Large intestine (tissue), 12 donors: ENCODE measurements at places on chromosomes 3 and 15.
A peak's percentile ranks its signal among the peaks of the same experiment; 100 is the strongest.

GRCh38 chr3:151900884-151901643, 27.6 kb downstream of the SUCNR1 start:
- no peaks in the 10 kb centered on the region for H3K27me3 ChIP-seq
- no peak for DNase-seq
- peaks cover 3% of the 10 kb centered on the region for H3K4me1 ChIP-seq
- H3K27ac ChIP-seq: no peak overlapping the region
- no peak overlapping the region for H3K4me3 ChIP-seq

DNA sequence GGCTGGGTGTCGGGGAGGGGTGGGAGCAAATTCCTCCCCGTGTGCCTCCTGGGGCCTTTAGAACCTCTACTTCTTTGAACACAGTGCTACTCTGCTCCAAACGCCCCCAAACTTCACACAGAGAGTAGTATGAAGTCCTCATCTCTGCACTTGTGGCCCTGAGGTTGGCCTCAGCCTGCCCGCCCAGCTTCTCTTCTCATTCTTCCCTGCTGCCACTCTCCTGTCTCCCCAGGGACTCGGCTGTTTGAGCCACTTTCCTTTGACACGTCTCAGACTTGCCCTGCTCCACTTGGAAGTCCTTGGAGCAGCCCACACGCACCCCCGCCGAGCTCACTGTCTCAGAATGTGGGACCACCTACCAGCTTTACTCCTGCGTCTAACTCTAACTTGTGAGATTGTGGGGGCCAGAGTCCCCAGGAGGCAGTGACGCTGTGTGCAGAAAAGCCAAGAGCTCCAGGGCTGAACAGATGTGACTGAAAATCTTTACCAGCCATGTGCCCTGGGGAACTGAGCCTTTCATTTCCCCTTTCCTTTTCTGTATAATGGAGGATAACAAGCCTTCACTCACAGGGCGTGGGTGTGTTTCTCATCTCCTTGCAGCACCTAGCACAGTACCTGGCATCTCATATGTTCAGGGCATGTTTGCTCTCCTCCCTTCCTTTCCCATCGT, 233.6 kb upstream of the CTDSPL start:
- H3K4me1 ChIP-seq: peaks cover 8% of the 10 kb centered on the region
- peaks cover 10% of the 10 kb centered on the region for H3K36me3 ChIP-seq
- DNase-seq: no peak
- H3K4me3 ChIP-seq: no peak overlapping the region

GRCh38 chr15:39269352-39269751, 311.5 kb upstream of the THBS1 start:
- H3K27me3 ChIP-seq: no peaks in the 10 kb centered on the region
- H3K36me3 ChIP-seq: no peaks in the 10 kb centered on the region
- H3K27ac ChIP-seq: no peak overlapping the region
- DNase-seq: no peak
- H3K4me1 ChIP-seq: peaks cover 4% of the 10 kb centered on the region
- H3K4me3 ChIP-seq: no peak overlapping the region

DNA sequence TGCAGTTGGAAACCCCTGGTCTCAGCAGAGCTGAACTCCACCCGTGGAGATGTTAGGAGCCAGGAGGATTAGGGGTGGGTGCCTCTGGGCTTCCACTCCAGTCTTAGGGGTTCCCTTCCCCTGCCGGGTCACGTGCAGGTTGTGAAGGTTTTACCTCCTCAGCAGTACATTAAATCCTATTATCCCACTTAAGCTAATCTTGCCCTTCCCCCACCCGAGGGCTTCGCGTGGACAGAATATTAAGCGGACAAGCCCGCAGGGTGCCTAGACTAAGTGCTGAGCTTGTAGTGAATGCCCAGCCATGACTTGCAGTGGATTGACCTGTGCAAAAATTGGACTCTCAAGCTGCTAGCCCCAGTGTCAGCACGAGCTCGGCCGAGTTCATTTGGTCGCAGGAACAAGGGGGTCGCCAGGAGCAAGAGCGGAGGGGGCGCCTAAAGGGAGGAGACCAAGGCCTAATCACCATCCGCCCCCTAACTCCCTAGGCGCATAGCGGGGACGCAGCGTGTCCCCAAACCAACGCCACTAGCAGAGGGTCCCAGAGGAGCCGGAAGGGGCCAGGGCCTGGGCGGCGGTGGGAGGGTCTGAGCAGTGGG, 498 bp upstream of the SEMA4B start:
- H3K4me1 ChIP-seq: peaks cover 15% of the 10 kb centered on the region
- H3K27ac ChIP-seq: peak overlapping the region; percentile 76
- no peak for DNase-seq
- H3K4me3 ChIP-seq: peak overlapping the region; percentile 90
- peaks cover 17% of the 10 kb centered on the region for H3K36me3 ChIP-seq
- no peaks in the 10 kb centered on the region for H3K27me3 ChIP-seq

- no peak for DNase-seq
- H3K4me3 ChIP-seq: no peak overlapping the region
- no peak overlapping the region for H3K27ac ChIP-seq
- no peaks in the 10 kb centered on the region for H3K4me1 ChIP-seq
Observed at GRCh38 chr3:22746221-22746620, 456.9 kb upstream of the UBE2E2 start.

DNA sequence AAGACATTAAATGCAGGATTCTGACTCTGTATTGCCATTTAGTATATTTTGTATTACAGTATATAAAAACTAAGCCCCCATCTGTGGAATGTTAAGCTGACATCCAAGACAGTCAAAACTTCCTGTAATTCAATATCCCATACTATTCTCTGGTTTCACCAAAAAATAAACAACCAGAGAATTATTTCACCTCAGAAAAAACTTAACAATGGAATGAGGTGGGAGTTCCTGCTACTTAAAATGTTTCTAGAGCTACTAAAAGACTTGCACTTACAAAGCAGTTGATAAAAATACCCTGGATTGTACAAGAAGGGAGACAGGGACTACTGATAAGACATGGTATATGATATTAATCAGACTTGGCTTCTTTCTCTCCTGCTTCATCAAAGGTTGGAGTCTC, 8.3 kb downstream of the ARL13B start:
- H3K4me1 ChIP-seq: no peaks in the 10 kb centered on the region
- H3K4me3 ChIP-seq: no peak overlapping the region
- no peaks in the 10 kb centered on the region for H3K27me3 ChIP-seq
- H3K36me3 ChIP-seq: no peaks in the 10 kb centered on the region

- no peaks in the 10 kb centered on the region for H3K4me1 ChIP-seq
- H3K27me3 ChIP-seq: no peaks in the 10 kb centered on the region
Observed at GRCh38 chr15:46815765-46816164, 901.5 kb upstream of the SEMA6D start.

GRCh38 chr3:125163739-125164601, 48.6 kb downstream of the SLC12A8 start:
- no peak overlapping the region for H3K4me3 ChIP-seq
- DNase-seq: peak; percentile 36
- H3K27ac ChIP-seq: no peak overlapping the region
- H3K4me1 ChIP-seq: no peaks in the 10 kb centered on the region
